ENCODE measurements at places on chromosomes 6 and 20.

- DNase-seq = no peak
Measured at GRCh38 chr6:36904114-36904513, 18.4 kb downstream of the C6orf89 start.

GRCh38 chr6:15280961-15281360 lies 35.1 kb downstream of the JARID2 start:
- no peak for DNase-seq

DNA sequence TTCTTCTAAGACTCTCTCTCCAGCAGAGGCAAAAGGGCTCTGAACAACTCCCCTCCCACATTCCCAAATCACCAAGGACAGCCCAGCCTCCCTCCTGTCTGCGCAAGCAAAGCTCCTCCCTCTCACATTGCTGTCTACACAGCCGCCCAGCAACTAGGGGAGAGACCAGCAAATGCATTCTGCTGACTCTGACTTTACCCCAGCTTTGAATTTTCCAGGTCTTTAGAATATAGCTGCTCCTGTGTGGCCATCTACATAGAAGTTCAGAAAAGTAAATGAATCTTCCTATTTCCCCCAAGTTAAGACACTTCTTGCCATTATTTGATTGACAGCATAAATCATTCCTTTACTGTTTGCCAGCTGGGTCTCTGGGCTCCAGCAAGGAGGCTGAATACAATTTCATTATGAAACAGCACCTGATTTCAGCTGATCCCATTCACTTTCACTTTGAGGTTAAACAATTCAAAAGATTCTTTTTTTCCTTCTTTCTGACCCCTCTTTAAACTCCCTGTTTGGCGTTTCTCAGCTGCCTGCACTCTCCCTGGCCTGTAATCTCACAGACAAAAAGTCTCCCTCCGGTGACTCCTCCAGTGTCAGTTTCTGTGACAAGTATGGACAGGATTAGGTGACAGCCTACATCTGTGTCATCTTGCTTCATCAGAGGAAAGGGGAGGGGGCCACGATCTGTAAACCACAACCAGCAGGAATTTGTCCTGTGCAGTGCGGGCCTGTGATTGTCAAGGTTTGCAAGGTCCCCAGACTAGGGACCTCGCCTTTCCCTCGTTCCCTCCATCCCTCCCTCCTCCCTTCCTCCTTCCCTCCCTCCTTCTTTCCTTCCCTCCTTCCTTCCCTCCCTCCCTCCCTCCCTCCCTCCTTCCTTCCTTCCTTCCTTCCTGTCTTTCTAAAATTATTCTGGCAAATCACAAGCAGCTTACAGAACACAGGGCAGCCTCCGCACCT lies 205.6 kb upstream of the RIN2 start:
- no peak for DNase-seq

GRCh38 chr6:133359256-133359655 lies 118.1 kb downstream of the EYA4 start:
- DNase-seq = no peak

- DNase-seq = no peak
Measured at GRCh38 chr6:21753241-21754108, 159.9 kb downstream of the SOX4 start.

DNA sequence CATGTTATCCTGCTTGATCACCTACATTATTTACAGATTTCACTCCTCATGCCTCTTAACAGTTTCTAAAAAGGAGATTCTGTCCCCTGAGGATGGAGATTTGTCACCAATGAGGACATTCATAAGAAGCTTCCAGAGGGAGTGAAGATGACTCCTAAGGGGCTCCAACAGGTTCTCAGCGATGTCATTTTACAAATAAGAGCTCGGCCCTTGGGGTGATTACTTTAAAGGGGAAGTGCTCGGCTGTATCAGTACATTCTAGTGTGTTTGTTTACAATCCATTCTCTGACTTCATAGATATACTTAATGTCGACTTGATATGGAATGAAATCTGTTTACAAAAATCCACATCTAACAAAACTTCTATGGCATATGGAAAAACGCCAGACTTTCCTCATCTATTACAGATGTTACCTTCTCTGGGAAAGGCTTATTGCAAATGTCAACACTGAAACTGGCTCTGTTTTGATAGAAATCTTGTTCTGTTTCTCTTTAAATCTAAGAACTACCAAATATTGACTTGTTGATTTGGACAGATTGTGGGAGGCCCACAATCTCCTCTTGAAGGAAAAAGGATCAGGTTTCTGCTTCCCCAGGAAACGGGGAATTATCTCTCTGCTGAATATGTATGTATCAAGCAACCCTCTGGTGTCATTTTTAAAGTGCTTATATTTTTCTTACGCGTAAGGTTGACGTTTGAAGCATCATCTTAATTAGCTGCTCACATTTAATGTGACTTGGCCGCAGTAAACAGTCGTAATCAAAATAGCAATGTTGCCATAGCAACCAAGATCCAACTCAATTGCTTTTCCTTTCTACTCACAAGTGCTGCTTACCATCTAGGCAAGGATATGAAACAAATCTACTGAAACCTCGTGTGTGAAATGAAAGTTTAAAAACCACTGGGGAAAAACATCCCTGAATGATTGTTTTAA lies 95.7 kb downstream of the SHLD1 start:
- DNase-seq = no peak

DNA sequence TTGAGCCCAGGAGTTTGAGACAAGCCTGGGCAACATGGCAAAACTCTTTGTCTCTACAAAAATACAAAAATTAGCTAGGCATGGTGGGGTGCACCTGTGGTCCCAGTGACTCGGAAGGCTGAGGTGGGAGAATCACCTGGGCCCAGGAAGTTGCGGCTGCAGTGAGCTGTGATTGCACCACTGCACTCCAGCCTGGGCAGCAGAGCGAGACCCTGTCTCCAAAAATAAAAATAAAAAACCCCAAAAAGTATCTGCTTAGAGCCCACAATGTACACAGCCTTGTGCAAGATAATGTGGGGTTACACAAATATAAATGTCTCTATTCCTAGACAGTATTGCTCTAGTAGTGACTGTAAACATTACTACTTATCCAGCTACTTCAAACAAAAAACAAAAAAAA lies 5.9 kb downstream of the ESF1 start:
- no peak for DNase-seq

DNA sequence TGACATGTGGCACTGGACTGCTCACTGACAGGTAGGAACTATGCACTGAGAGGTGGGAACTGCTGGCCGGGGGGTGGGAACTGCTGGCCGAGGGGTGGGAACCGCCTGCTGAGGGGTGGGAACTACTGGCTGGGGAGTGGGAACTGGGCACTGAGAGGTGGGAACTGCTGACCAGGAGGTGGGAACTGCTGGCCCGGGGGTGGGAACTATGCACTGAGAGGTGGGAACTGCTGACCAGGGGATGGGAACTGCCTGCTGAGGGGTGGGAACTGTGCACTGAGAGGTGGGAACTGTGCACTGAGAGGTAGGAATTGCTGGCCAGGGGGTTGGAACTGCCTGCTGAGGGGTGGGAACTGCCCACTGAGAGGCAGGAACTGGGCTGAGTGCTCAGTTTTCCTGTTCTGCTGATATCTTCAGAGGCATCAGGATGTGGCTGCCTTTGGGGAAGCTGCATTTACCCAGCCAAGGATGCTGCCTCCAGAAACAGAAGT lies 90.2 kb downstream of the THBS2 start:
- no peak for DNase-seq
